ENCODE measurements at places on chromosomes 7 and 10. TPM values are rescaled to one million over a fixed set of nuclear protein-coding genes. Genes with fewer than 3 reads are reported as not detected.
A peak's percentile ranks its signal among the peaks of the same experiment; 100 is the strongest.

The NANOS1 gene
- 0.29 TPM for polyA plus RNA-seq

The LMOD2 gene
- not detected for polyA plus RNA-seq

- no peak for DNase-seq
Observed at GRCh38 chr10:1102831-1103230, 46.6 kb downstream of the WDR37 start.

GRCh38 chr7:92834507-92835260, 1.7 kb downstream of the CDK6 start:
- DNase-seq = peak; percentile 28

DNA sequence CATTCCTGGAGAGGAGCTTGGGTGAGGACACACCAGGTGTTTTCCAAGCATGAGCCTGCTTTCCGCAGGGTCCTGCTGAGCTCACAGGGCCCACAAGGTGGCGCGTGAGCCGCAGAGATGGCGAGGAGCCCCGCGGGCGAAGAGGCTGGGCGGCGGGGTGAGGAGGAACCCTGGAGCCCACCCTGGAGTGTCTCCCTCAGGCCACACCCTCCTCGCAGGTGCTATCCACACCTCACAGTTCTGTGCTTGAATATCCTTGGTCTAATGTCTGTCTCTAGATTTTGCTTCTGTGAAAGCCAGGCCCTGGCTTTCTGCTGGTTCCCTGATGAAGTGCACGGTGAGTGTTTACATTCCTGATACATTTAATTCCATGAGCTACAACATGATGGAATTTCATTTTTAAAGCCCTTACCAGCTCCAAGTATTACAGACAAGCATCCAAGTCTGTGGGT, 433.6 kb downstream of the ACTR3B start:
- DNase-seq = no peak

GRCh38 chr10:85977642-85978041, 389.0 kb downstream of the GRID1 start:
- DNase-seq = no peak
